ENCODE measurements at places on chromosomes 1 and 21.

- peak; percentile 31 for DNase-seq
These were observed 97.4 kb upstream of the KCNJ15 start for GRCh38 chr21:38159355-38159754.

DNA sequence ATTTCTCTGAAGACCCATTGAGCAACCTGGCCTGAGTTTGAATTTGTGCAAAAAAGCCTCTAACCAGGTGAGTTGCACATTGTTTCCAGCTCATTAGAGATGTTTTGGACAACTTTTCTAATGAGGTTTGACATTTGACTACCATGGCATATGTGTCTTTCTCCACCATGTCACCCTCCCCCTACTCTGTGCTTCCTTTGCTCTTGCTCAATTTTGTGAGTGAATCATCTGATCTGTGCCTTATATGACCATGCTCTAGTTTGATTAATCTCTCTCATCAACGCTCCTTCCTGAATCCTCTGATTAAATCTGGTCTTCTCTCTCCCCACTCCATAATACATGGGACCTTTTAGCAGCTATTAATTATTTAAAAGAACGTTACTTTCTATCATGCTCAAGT, 144.8 kb upstream of the SAMSN1 start:
- DNase-seq, result no peak

GRCh38 chr1:73674945-73675561, 522.9 kb downstream of the LRRIQ3 start:
- DNase-seq, result peak; percentile 1

DNA sequence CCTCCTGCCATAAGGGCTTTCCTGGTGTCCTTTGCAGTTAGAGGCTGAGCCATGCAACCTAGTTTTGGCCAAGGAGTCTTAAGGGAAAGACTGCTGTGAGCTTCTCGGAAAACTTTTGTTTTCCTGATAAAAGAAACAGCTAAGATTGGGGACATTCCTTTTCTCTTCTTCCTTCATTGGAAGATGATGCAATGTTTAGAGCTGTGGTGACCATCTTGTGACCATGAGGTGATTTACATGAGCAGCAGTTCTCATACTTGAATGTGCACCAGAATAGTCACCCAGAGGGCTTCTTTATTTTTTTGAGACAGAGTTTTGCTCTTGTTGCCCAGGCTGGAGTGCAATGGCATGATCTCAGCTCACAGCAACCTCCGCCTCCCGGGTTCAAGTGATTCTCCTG, 20.4 kb upstream of the SMAP2 start:
- no peak for DNase-seq

DNA sequence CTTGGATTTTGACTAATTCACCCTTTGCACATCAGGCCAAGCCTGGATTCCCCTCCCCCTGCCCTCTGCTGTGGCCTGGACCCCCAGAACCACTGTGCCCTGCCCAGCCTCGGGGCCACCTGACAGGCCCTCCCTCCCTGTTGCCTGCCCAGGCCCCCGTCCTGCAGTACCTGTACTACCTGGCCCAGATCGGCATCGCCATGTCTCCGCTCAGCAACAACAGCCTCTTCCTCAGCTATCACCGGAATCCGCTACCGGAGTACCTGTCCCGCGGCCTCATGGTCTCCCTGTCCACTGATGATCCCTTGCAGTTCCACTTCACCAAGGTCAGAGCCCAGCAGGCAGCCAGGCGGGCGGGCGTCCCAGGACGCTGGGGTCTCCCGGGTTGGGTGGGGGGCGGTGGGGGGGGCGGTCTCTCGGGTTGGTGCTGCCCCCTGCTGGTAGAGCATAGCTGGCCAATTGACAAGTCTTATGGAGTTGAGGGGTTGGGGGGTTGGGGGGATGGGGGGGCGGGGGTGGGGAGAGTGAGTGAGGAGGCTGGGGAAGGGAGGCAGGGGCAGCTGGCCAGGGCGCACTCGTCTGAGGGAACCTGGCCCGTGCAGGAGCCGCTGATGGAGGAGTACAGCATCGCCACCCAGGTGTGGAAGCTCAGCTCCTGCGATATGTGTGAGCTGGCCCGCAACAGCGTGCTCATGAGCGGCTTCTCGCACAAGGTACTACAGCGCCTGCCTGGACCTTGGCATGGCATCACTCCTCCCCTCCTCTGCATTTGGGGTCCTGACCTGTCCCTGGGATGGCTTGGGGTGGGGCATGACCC, 10.7 kb downstream of the AMPD2 start:
- DNase-seq, result no peak

GRCh38 chr1:174982971-174983689, 16.6 kb upstream of the CACYBP start:
- no peak for DNase-seq

DNA sequence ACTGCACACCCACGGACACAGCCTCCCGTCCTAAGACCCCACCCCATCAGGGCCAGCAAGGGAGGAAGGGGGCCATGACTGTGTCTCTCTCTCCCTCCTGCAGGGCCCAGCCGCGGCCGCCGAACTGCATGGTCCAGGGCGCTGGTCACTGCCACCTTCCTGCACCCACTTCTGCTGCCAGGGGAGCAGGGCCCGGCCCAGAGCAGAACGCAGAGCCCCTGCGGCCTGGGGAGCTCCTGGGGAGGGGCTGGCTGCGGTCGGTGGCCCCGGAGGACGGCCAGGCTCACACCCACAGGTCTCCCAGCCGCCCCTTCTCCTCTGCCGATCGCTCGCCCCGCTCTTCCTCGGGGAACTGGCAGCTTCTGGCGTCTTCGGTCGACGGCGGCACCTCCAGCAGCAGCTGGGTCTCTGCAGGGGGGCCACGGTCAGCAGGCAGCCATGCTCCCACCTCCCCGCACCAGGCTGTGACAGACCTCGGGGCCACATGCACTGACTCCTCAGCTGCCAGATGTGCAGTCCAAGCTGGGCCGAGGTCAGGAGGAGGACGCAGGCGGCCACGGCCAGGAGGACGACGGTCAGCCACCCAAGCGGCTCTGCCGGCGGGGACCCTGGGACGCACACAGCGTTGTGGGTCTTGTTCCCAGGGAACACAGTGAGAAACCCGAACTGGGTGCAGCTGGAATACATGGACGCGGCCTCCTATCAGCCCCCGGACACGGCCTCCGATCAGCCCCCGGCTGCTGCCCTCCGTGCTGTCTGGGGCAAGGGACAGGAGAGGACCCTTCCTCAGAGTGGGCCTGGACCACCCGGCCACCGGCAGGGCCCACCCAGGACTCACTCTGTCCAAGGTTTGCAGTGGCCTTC, 2.6 kb downstream of the TNFRSF18 start:
- no peak for DNase-seq

GRCh38 chr1:162018418-162018817, 5.3 kb downstream of the OLFML2B start:
- DNase-seq, result no peak

- no peak for DNase-seq
These were observed 536.6 kb upstream of the NR5A2 start for GRCh38 chr1:199490769-199491527.

DNA sequence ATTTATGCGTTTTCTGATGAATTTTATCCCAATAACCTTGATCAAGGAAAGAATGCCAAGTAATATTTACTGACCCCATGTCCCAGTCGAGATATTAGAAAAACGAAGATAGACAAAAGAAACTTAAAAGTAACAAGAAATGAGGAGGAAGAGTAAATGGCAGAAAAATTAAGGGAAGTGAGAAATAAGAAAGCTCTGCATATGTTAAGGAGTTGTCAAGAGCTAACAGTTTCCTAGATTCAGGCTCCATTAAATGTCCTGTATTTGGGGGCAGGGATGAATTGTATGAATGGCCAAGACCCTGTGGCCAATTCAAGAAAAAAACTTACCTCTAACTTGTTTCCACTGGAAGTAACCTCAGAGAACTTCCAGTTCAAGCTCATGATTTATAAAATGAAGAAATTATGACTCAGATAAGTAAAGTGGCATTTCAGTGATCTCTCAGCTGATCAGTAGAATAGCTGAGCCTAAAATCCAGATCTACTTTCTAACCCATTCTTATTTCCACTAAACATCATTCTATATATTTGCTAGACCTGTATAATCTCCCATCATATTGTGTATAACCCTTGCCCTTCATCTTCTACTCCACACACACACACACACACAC, 73.2 kb downstream of the ZC3H11B start:
- DNase-seq, result no peak

GRCh38 chr1:101290922-101291561, 54.2 kb downstream of the S1PR1 start:
- DNase-seq, result no peak

- no peak for DNase-seq
These were observed 239.4 kb upstream of the POU3F1 start for GRCh38 chr1:38285807-38286530.

GRCh38 chr1:162212713-162213112, 143.2 kb downstream of the NOS1AP start:
- DNase-seq, result no peak

- no peak for DNase-seq
These were observed 280.3 kb downstream of the FAM72C start for GRCh38 chr1:143691400-143691891.

- no peak for DNase-seq
These were observed 169.2 kb downstream of the APP start for GRCh38 chr21:26001356-26001755.

DNA sequence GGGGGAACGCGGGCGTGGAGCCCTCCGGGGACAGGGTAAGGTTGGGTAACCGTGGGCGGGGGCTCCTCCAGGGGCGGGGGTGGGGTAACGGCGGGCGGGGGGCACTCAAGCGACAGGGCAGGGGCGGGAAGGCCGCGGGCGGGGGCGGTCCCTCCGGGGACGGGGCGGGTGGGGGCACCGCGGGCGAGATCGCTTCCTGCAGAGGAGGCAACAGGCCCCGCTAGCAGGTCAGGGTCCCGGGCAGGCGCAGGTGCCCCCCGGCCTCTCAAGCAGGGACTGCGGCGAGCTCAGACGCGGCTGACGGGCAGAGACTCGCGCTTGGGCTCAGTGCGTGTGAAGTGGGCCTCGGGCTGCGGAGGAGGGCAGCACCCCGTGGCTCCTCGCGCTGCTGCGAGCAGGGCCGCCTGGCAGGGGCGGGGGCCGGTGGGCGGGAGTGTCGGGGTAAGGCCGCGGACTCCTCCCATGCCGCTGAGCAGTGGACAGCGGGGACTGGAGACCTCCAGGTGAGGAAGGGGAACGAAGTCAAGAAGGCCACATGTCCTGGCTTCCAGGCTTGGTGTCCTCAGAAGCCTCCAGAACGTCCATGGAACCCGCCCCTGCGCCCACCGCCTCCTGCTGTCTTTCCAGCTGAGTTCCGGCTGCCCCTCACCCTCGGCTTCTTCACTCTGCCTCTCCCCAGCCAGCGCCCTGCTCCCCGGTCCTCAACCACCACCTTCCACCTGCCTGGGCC, 627 bp upstream of the GNB1 start:
- DNase-seq, result peak; percentile 45

- DNase-seq, result no peak
These were observed 84.4 kb downstream of the CLEC20A start for GRCh38 chr1:178412400-178412770.

- peak; percentile 34 for DNase-seq
These were observed 306.2 kb downstream of the FAM72C start for GRCh38 chr1:143665606-143666005.

GRCh38 chr1:48602349-48602748, 130.3 kb upstream of the SPATA6 start:
- no peak for DNase-seq

DNA sequence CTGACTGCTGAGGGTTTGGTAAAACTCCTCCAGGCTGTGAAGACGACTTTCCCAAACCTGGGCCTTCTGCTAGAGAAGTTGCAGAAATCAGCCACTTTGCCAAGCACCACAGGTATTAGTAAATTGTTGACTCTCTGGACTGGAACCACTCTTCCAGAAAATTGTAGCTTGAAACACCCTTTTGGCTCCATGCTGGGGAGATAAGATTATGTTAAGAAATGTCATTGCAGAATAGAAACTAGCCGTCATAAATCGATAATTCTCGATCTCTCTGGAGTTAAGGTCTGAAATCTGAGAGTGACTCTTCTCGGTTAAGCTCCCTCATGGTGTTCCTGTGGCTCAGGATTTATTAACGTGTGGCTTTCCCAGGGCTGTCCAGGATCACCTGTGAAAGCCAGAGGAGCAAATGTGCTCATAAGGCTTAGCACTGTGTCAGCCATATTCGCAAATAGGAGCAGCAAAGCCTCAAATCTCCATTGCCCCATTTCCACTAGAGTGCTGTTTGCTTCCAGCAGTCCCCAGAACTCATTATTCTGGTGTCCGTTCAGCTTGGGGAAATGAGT, 54.6 kb downstream of the ZBTB40 start:
- no peak for DNase-seq

GRCh38 chr1:181135437-181135731, 46.9 kb downstream of the IER5 start:
- no peak for DNase-seq

- DNase-seq, result no peak
These were observed 27.7 kb downstream of the EPS15 start for GRCh38 chr1:51491166-51491981.

DNA sequence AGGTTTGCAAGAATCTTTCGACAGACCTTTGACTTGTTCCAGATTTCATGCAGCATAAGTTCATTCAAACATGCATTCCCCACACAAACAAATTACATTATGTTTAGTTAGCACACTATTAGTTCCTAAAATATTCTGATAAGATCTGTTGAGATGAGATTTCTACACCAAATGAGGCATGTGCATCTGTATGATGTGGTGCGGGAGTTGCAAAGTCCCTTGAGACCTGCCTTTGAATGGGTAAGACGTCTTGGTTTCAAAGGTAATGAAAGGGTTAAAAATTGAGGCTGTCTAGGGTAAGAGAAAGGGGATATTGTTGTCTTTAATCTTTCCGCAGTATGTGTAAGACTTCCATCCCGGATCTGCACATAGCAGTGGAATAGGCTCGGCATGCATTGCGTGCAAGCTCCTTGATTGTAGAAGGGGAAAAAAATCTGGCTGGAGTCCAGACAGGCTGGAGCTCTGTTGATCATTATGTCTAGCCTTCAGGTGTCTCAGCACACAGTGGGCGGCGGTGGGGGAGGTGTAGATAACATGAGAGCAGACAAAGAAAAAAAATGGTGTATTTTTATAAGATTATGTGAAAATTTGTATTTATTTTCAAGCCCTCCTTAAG, 296.6 kb downstream of the PTPRC start:
- DNase-seq, result peak; percentile 81

DNA sequence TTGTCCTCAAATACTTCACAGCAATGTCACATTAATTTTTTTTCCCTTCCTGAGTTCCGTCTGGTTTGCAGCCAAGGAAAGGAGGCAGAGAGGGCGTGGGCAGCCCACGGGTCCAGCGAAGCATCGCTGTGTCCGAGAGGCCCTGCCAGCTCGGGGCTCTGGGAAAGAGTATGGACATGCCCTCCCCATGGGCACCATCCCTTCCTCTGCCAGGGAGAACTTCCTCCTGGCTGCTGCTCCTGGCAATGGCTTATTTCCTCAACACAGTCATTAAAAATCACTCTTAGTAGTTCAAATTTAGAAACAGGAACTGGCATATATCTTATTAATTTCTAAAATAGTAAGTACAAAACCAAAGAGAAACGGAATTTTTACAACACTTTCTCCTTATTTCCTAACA, 115.4 kb downstream of the RIPK4 start:
- no peak for DNase-seq

GRCh38 chr1:25754470-25755181, 45.4 kb upstream of the SELENON start:
- no peak for DNase-seq

- DNase-seq, result no peak
These were observed 118.7 kb upstream of the ZBTB40 start for GRCh38 chr1:22332795-22333499.

GRCh38 chr1:23759277-23759676, 16.0 kb downstream of the ELOA start:
- peak; percentile 85 for DNase-seq

Data from globus pallidus (tissue), 1 donor.